ENCODE measurements at places on chromosomes 5 and 9.

- DNase-seq, result no peak
These were observed 156.3 kb downstream of the ESM1 start for GRCh38 chr5:54829102-54829501.

DNA sequence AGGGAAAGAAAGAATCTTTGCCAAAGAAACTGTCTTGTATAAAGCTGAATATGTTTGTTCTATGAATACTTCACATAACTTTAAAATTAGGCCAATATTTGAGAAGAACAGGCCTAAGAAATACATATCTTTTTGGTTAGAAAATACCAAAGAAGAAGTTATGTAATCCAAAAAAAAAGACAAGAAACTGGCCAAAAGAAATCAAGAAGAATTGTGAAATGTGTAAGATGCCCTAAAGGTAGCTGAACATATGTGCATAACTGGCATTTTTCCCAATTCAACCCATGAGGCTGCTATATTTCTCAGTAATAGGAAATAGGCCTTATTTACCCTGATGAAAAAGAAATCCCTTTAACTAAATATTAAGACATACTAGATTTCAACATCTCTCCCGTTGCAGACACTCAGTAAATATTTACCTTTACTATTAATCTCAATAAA, 290.0 kb downstream of the CETN3 start:
- peak; percentile 14 for DNase-seq

GRCh38 chr5:31392061-31392460, 139.8 kb downstream of the DROSHA start:
- no peak for DNase-seq

DNA sequence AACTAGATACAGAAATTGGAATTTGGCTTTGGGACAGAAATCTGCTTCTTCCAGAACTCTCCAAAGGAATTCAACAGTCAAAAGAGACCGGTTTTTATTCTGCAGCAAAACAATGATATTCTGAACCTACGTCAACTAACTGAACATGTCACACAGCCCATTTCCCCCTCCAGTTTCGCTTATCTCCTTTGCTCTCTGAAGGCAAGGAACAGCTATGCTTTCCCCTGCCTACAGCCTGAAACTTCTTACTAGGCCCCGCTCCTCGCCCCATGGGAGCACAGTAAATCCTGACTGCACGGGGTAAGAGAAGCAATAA, 488 bp downstream of the SKIC3 start:
- no peak for DNase-seq

GRCh38 chr5:170135796-170136490, 30.2 kb downstream of the FOXI1 start:
- DNase-seq, result no peak

- no peak for DNase-seq
These were observed 447.8 kb upstream of the CD180 start for GRCh38 chr5:67644221-67644920.

DNA sequence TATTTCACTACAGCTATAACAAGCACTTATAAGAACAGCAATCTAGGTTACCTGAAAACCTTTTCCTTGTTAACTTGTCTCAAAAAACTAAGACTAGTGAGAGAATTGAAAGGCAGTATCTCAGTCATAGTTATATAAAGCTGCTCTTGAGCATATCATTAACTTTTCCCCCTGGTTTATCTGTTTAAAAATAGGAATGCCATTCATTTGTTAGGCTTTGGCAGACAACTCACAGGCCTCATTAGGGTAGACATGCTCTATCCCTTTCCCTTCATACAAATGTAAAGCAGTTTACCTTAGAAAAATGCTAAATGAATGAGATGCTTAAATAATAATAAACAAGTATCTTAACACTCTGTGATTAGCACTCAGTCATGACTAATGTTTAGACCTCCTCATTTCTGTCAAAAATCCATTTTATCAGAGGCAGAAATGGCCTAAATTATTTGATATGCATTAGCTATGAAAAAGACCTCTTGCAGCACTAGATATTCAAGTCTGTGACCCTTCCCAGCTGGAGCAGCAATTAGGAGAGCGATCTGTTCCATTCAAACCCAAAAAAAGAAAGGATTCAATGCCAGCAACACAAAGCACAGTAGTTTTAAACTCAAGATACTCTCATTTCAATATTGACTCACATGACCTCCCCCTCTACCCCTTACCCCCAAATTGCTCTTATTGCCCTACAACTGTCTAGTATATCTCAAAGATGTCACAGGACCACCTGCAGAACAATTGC, 1578.8 kb upstream of the WWC1 start:
- no peak for DNase-seq

DNA sequence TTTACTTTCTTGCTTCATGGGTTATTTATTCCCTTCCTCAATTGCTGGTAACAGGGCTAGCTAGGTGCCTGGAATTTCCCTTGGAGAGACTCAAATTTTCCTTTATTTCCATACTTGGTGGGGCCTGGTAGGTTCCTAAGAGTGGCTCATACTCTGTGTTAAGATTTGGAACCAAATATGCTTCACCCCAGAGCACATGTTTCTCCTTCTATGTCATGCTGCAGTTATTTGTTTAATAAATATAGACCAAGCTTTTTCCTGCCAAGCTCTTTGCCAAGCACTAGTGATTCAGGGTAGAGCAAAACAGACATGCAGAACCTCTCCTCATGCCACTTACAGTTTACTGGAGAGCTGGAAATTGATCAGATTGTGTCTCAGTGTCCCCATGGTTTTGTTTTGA, 290.3 kb upstream of the SGCD start:
- DNase-seq, result peak; percentile 82

GRCh38 chr5:176742246-176743105, 67.9 kb upstream of the UNC5A start:
- DNase-seq, result no peak

- no peak for DNase-seq
These were observed 168.0 kb upstream of the ZNF618 start for GRCh38 chr9:113707953-113708695.

DNA sequence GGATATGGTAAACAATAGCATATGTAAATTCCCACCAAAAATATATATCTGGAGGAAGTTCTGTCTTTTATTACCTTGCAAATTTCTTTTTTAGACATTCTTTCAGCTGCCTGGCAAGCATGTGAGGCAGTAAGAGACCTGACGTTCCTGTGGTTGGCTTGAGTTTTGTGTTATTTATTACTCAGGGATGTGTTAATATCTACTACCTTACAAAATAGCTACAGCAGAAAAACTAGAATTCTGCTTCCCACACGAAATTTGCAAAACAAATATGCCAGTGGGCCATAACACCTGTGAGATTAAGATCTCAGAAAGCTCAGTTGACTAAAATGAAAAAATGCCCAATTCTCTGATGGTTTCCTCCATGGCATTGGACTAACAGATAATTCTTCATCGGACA, 274.2 kb downstream of the TMEM167A start:
- no peak for DNase-seq

GRCh38 chr5:159850160-159850559, 66.1 kb upstream of the ADRA1B start:
- peak; percentile 79 for DNase-seq

- no peak for DNase-seq
These were observed 316.8 kb downstream of the BRINP1 start for GRCh38 chr9:119052339-119053030.

GRCh38 chr9:133342570-133342969, 5.4 kb downstream of the MED22 start:
- DNase-seq, result no peak

DNA sequence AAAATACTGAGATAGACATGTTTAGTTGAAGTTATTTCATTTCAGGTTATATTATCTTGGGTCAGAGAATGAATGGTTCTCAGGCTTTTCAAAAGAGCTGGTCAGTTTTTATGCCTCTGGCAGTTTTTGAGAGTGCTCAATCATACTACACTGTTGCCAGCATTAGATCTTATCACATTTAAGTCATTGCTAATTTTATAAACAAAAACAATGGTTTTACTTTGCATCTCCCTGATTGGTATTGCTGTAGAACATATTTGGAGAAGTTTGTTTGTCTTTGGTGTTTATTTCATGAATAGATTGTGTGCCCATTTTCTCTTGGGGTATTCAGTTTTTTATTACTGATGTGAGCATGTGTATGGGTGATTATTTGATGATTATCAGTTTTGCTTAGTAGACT, 1.5 kb downstream of the CATSPER3 start:
- no peak for DNase-seq

- peak; percentile 79 for DNase-seq
These were observed 56.2 kb downstream of the PLAC8L1 start for GRCh38 chr5:146048994-146049703.

DNA sequence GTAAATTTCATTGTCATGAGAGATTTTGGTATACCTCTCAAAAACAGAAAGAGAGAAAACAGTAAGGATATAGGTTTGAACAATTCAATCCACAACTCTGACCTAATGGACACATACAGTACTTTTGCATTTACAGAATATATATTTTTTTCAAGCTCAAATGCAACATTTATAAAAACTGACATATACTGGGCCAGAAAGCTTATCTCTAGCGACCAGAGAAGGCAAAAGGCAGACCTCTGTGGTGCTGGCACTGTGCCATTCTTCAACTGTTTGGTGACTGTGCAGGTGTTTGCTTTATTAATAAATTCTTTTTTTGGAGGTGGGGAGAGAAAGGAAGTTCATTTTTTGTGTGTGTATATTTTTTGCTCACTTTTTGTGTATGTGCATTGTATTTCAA, 6.0 kb upstream of the PLAC8L1 start:
- no peak for DNase-seq

- DNase-seq, result peak; percentile 28
These were observed 113.8 kb downstream of the RAPGEF6 start for GRCh38 chr5:131521252-131521651.

DNA sequence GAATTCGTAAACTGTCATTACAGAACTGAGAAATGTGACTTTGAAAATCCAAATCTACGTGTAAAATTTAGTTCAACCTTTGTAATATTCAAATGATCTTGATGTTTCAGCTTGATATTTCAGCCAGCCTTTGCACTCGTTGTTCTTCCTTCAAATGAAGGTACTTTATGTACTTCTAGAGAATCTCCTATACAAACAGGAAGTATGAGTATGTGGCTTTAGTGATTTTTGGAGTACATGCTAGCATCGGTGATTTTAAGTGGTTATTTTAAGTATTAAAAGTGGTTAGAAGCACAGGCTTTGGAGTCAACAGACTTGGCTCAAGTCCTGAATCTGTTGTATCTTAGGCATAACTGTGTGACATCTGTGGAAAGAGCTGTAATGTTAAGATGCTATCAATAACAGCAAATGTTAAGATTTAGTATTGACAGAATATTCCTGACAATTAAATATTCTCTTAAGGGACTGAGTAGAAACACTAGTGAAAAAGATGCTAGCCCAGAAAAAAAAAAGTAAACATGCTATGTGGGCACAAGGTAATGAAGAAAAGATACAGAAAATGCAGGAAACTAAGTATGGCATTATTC, 398.0 kb downstream of the ADGRV1 start:
- no peak for DNase-seq

- peak; percentile 63 for DNase-seq
These were observed 67.4 kb downstream of the MRPS27 start for GRCh38 chr5:72252574-72253155.

GRCh38 chr5:51227963-51228470, 155.2 kb upstream of the ISL1 start:
- no peak for DNase-seq

DNA sequence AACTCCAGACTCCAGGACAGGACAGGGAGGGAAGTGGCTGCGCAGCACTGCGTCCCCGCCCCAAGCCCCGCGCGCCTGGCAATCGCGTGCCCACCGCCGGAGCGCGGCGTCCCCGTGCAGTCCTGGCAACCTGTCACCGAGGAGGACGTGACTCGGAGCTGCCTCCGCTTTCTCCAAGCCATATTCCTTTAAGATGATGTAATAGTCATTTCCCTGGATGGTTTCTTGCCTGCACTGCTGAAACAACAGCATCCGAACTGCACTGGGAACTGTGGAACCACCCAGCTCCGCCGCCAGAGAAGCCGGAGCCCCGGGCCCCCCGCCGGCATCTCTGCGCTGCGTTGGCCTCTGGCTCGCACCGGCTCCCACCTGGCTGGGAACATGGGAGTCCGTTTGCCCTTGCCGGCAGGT, 34.5 kb downstream of the KCTD16 start:
- DNase-seq, result peak; percentile 52

DNA sequence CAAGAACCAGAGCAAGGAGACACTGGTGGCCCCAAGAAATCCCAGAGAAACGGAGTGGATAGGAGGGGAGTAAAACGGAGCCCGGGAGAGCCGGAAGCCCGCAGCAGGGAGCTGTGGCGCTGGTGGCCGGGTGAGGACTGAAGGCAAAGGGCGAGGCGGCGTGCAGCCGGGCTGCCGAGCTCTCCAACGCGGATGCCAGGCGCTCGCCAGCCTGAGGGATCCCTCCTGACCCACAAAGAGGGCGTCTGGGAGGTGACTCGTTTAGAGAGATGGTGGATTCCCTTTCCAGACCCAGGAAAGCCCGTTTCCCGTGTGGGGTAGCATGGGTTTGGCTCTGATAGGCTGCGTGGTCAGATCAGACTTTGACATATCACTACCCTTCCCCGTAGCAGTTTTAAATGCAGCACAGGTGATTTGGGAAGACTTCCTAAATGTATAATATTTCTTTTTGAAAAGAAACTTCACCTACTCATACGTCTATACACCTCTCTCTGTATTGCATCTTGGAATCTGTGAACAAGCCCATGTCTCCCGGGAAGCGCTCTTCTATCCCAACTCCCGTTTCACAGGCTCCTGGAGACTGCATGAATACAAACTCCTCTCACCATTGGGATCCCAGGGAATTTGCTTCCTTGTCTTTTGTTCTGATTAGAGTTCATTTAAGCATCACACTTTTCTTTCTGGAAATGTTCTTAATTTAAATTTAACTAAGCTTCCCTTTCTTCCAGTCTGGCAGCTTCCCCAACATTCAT, 158.1 kb downstream of the C9orf152 start:
- DNase-seq, result no peak

- DNase-seq, result no peak
These were observed 151.0 kb downstream of the KIAA0825 start for GRCh38 chr5:94467346-94467953.

DNA sequence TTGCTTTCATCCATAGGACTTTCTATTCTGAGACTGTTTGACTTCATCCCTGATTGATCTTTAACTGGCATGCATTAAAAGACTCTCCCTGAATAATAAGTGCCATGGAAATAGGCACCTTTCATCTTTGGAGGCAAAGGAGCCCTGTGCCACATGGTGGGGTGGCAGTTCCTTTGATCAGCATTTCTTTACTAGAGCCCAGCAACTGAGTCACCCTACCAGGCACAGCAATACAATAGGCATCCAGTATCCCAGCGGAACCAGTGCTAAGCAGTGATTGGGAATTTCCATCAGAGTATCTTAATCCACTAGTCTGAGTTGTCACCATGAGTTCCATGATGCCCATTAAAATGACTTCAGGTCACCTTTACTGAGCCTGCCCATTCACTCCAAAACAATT, 476.1 kb upstream of the MPDZ start:
- no peak for DNase-seq
